ENCODE measurements at places on chromosomes 7 and 10.

GRCh38 chr7:77348371-77348813 lies 67.8 kb downstream of the GSAP start:
- DNase-seq: no peak

- no peak for DNase-seq
These were observed 17.4 kb downstream of the C7orf57 start for GRCh38 chr7:48052748-48053147.

DNA sequence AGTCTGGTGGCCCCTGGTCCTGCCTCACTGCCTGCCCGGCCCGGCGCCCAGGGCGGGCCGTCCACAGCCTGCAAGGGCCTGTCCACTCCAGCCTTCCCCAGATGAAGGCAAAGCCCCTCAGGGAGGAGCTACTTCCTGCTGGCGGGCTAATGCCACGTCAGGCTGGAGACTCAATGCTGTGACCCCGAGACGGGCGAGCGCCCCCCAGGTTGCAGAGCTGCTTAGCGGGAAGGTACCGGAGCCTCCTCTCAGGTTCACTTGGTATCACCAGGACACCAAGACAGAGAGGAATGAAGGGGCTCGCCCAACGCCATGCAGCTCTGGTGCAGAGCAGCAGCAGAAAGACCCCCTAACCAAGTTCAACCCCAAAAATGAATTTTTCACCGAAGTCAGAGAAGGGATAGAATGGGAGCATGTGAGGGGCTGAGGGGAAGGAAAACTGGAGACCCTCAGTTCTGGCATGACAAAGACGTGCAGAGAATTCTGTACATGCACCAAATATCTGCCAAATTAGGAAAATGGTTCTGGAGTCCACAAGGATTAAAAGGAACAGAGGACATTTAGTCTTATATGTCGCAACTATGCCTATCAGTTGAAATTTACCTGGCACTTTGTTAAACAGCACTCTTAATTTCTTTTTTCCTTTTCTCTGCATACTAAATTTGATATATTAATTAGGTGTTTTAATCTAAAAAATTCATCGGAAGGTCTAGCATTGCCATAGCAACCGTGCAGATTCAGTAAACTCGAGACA lies 2.8 kb downstream of the STK32C start:
- no peak for DNase-seq

DNA sequence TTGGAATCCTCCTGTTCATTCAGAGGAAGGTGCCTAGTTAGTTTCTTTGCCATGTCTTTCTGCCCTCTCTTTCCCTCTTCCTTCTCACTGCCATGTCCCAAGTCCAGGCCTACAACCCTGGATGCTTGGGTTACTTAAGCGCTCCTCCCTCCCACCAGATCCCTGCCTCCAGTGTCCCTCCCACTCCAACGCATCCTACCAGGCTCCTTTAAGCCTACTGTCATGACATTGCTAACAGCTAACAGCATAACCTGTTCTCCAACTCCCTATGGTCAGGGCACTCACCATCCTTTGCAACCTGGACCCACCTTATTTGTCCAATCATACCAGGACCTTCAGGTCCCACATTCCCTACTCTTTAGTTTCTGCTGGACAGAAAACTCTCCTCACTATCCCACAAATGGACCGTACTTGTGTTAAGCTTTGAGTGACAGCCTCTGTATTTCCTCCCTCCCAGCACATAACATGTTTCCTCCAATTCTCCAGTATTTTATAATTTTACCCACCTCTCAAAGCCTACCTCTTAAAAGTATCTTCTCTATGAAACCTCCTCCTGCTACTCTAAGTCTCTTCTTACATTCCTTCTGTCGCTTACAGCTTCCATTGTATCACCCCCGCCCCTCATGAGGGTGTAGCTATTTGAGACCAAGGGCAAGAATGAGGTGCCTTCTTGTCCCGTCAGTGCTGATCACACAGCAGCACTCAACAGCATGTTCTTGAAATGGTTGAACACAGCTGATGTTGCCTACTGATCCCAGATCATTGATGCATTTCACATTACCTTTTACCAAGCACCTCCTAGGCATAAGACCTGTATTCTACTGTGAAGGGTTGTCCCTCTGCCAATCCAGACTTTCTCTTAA lies 1.7 kb downstream of the BLNK start:
- DNase-seq: no peak

DNA sequence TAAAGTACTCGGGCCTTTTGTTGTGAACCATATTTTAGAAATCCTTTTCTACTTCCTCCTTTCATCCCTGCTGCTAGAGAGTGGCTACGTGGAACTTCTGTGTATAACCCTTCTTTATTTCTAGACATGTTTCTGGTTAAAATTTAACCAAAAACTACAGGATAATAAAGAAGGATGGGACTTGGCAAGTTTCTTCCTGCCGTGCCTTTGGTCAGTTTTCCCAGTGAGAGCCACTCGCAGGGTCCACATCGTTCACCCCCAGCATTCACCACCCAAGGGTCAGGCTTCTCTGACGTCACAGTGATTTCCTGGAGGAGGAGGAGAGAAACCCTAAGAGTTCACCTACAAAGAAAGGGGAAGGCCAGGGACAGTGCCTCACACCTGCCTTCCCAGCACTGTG lies 45.4 kb downstream of the NKX6-2 start:
- no peak for DNase-seq

DNA sequence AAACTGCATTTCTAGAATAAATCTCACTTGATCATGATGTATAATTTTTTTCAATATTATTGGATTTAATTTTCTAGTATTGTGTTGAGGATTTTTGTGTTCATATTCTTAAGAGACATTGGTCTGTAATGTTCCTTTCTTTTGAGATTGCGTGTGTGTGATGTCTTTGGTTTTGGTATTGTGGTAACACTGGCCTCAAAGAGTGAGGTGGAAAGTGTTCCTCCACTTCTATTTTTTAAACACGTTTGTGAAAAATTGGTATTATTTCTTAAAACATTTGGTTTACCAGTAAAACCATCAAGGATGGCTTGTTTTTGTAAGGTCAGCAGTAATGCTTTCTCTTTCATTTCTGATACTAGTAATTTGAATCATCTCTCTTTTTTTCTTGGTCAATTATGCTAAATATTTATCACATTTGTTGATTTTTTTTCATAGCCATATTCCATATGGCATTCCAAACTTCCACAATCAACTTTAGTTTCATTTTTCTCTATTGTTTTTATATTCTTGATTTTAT lies 290.2 kb upstream of the CDC14C start:
- DNase-seq: no peak

- DNase-seq: no peak
These were observed 54.9 kb upstream of the ABCB5 start for GRCh38 chr7:20560325-20561180.

DNA sequence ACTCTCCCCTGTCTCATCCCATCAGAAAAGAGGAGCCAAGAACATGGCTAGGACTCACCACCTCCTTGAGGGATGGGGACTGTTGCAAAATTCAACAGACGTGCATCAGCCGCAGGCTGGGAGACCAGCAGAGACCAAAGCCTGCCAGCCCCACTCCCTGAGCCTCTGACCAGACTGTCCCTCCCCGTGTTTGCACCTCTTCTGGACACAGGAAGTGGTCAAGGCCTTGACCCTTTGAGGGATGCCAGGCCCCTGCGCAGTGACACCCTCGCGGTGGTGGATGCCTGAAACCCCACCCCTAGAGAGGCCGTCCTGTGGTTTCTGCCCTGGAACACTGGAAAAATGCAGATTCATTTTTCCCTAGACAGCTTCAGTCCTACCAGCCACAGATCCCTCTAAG lies 128.4 kb upstream of the TCF7L2 start:
- no peak for DNase-seq

GRCh38 chr10:62231805-62232204 lies 36.8 kb downstream of the RTKN2 start:
- no peak for DNase-seq

- DNase-seq: no peak
These were observed 944 bp downstream of the RHBDD2 start for GRCh38 chr7:75879771-75880184.

- peak; percentile 26 for DNase-seq
These were observed 24.0 kb downstream of the OSBPL3 start for GRCh38 chr7:24956021-24956420.

- no peak for DNase-seq
These were observed 423.6 kb upstream of the LRGUK start for GRCh38 chr7:133703547-133703946.

GRCh38 chr7:93176992-93177580 lies 28.9 kb upstream of the SAMD9L start:
- DNase-seq: no peak

- DNase-seq: no peak
These were observed 1.3 kb upstream of the HMX3 start for GRCh38 chr10:123134343-123134914.

DNA sequence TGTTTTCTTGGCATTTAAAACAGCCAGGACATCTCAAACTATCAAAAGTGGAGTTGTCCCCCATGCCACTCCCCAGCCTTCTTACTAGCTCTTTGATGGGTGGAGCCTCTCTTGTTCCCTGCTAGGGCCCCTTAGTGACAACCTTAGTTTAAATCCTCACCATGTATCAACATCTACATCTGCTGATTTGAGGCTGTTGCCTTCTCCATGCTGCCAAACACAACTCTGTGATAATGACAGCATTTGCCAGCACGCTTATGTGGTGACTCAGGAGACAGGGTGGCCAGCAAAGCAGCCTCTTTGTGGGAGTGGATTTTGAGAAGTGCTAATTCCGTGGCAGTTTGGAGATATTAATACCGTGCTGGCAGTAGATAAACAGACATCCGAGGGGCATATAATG lies 145.4 kb downstream of the LRRC4 start:
- no peak for DNase-seq

DNA sequence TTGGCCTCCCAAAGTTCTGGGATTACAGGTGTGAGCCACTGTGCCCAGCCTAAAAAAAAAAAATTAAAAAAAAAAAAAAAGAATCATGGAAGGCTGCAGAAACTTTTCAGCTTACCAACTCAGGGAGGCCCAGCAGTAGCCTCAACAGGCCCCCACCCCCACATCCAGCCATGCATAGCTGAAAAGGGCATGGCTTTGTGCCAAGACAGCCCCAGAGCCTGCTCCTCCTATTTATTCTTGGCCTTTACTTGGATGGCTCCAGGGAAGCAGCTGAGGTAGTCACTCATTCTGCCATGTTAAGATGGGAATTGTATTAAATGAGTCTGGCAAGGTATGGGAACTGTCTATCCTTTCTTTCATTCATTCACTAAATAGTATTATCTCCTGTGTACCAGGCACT lies 13.7 kb upstream of the CNNM2 start:
- no peak for DNase-seq

GRCh38 chr7:129090300-129090907 lies 35.5 kb upstream of the TNPO3 start:
- no peak for DNase-seq

GRCh38 chr10:77431209-77431611 lies 206.4 kb downstream of the KCNMA1 start:
- no peak for DNase-seq

DNA sequence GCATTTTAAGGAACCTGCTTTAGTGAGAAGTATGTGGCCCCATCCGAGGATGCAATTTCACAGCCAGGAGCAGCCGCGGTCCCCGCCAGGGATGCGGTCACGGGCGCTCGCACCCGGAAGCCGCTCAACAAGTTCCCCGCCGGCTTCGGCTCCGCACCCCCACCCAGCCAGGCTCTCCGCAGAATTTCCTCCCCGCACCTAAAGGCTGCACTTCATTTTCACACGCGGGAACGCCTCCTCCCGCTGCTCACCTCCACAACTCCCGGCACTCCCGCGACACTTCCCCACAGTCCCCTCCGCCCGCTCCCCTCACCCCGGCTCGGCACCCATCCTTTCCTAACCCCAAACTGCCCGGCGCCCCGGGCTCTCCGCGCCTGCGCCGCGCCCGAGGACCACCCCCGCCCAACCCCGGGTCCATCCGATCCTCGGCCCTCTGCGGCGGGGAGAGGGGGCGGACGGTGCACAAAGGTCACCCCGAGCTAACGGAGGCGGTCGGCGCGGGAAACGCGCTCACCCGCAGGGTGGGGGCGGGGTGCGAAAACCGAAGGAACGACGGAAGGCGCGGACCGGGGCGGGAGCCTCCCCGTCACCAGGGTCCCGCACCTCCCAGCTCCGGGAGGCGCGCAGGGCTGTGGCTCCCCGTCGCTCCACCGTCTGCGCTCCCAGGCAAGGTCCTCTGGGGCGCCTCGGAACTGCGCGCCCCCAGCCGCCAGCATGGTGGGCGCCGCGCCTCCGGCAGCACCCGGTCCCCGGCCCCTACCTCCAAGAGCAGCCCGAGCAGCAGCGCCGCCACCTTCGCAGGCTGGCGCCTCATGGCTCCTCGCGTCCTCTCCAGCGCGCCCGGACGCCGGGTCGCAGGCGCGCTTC lies 558 bp downstream of the VOPP1 start:
- no peak for DNase-seq

- DNase-seq: peak; percentile 14
These were observed at the start of gene WNT2 for GRCh38 chr7:117322741-117323304. WNT2 (minus strand) TSS chr7:117323058; CDS start chr7:117322989, 69 bp downstream.

- DNase-seq: no peak
These were observed 24.0 kb downstream of the STK32C start for GRCh38 chr10:132283604-132284382.

DNA sequence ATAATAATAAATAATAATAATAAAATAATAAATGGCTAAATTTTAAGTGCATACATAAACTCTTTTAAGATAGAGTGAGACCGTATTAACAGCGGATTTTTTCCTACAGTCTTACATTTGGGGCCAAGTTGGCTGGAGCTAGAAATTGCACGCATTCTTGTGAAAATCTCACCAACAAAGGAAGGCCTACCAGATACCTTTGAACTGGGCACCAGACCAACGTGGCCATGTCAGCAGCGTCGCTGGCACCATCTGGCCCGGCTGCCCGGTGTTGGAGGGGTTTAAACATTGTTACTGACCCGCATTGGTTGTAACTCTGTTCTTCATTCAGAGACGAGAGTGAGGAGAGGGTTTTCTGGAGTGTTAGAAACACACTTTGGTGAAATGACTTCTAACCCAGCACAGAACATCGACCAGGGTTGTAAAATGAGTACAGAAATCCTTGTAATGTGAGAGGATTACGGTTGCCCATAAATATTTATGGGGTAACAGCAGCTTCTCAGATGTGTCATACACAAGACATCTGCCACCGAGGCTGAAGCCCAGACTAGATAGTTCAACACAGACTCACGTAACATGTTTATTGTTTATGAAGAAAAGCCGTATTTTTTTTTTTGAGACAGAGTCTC lies 34.6 kb upstream of the UNCX start:
- no peak for DNase-seq

GRCh38 chr10:60293581-60294175 lies 96.0 kb downstream of the ANK3 start:
- no peak for DNase-seq

DNA sequence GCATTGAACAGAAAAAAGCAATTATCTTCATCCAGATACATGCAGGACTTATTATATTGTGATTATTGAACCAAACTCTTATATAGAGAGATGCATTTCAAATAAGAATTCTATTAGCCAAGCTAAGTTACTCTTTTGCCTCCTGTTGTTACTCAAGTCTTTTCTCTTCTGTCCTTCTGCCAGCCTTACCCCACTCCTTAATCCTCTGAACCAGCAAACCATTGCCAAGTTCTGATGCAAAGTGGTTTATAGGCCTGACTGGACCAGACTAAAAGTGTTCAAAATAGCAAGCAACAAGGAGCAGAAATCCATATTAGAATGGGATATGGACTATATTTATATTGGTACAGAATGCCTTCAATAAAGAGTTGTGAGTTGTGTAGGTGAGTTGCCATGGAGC lies 2.2 kb upstream of the SLC26A4 start:
- no peak for DNase-seq

All from left kidney (tissue), 8 donors.